Kidney (tissue), 22 donors: ENCODE measurements at places on chromosomes 2 and 18. TPM values are rescaled to one million over a fixed set of nuclear protein-coding genes. Genes with fewer than 3 reads are reported as not detected.

The APCDD1 gene
- 2.8 TPM for polyA plus RNA-seq

The LIMS4 gene
- polyA plus RNA-seq = 5.5 TPM

GRCh38 chr2:30705056-30705455, 102.2 kb downstream of the CAPN13 start:
- no peak for DNase-seq

GRCh38 chr2:64393383-64394010, 60.5 kb upstream of the LGALSL start:
- no peak for DNase-seq

- DNase-seq = no peak
These were observed 17.3 kb upstream of the PRKCE start for GRCh38 chr2:45634223-45634622.

DNA sequence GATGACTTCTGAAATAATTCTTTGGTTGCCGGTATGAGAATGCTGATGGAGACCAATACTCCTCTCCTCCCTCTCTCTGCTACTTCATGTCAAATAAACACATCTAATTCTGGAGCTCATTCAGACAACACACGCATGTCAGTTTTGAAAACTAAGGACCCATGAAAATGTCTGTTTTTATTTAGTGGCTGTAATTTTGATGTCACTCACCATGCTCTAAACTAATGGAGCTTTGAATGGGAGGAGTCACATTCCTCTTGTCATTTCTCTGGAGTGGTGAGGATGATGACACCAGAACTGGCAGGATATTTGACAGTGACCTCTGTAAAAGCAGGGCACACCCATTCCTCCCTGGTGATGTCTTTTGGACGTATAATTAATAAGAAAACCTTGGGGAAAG, 163.0 kb downstream of the PHLPP1 start:
- no peak for DNase-seq

DNA sequence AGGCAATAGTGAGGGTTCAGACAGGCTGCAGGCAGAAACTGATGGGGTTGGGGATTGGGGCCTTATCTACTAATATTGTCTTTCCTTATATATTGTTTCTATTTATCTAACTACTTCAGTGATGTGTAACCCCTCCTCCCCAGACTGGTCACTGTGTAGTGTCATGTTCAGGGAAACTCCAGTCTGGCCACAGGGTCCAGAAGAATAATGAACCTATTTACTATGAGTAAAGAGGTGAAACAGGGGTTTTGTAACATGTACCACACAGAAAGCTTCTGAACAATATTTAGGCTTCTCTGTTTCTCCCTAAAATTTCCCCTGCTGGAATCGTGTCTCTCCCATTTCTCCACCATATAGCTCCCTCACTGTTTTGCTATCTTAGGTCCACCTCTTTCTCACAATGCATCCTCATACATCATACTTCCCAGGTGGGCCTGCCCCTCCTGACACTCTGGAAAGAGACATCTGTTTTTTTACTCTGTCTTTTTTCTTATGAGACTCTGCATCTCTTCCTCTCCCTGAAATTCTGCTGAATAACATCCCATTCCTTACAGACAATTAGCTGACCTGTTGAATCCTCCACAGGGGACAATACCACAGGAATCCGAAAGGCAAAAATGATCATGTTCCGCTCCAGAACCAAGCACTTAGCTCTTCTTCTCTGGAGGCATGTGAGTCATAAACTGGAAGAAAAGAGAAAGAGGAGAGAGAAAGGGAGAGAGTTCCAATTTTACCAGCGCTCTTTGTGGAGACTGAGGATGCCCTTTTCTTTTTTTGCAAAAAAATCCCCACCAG, 154.8 kb downstream of the ZEB2 start:
- DNase-seq = no peak

DNA sequence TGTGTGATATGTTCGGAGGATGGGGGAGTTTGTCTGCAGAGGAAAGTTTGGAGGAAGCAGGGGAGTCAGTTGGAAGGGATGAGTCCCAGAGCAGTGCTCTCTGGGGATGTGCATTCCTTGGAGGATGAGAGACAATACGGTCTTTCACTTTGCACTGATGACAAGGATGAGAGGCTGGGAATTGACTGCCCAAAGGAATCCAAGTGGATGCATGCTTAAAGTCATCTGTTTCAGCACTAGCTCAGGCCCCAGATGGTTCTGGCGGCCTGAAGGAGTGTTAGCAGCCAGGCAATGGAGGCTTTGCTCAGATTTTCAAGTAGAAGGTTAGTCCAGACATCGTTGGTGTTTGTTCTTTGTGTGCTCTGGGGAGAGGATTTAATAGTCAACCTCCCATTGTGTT, 100.2 kb downstream of the CRIM1 start:
- DNase-seq = no peak

DNA sequence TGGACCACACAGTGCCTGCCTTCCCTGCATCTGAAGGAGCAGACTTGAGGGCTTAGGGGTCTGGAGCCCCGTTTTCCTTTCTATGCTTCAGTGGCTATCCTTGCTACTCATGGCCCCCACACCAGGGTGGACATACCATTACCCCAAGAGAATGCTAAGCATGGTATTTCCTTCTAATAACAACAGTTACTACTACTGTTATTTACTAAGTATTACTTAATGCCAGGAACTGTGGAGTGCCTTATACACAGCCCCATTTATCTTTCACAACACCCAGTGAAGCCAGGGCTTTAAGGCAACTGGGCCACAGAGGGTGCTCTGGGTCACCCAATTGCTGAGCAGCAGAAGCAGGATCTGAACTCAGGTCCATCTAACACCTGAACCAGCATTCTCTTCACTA, 5.8 kb upstream of the PAX8 start:
- no peak for DNase-seq
